ENCODE measurements at places on chromosomes 1 and 21.

GRCh38 chr1:171922999-171923398 lies 81.7 kb downstream of the DNM3 start:
- DNase-seq, result no peak

DNA sequence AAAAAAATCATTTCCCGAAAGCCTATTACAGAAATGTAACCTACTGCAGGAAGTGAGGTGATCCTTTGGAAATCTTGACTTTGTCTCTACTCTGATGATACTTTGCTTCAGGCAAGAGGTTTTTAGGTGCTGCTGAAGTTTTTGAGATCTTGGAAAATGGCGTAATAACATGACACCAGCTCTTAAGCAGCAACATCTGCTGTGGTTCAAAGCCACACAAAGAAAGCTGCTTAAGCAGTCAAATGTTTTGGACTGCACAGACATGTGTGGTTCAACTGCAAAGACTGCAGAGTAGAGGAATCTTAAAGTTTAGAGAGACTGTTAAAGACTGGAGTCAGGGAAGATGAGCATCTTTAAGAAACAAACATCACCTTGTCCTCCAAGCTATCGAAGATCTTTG lies 139.0 kb downstream of the RASAL2 start:
- DNase-seq, result no peak

DNA sequence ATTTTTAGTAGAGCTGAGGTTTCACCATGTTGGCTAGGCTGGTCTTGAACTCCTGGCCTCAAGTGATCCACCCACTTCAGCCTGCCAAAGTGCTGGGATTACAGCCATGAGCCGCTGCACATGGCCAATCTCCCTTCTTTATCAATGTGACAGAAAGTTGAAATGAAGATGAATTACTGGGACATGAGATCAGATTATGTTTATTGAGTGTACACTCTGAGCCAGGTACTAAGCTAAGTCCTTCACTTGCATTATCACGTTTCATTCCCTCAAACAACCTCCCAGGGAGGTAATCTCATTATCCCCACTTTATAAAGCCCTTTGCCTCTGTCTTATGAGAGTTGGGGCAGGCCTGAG lies 6.3 kb upstream of the CHI3L2 start:
- no peak for DNase-seq

- DNase-seq, result no peak
These were observed 9.2 kb upstream of the OVGP1 start for GRCh38 chr1:111436726-111437125.

DNA sequence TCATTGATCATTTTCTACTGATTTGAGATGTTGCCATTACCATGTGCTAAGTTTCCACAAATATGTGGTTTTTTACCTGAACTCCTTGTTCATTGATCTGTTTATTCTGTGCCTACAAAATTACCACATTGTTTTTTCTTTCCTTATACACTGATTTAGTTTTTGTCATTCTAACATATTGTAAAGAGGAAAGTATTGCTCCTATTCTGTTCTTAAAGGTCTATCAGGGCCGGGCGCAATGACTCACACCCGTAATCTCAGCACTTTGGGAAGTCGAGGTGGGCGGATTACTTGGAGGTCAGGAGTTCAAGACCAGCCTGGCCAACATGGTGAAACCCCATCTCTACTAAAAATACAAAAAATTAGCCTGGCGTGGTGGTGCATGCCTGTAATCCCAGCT lies 75.1 kb downstream of the CAMTA1 start:
- no peak for DNase-seq

GRCh38 chr1:38489844-38490270 lies 369.7 kb downstream of the RRAGC start:
- peak; percentile 40 for DNase-seq

- peak; percentile 40 for DNase-seq
These were observed 11.5 kb upstream of the SLC2A7 start for GRCh38 chr1:9037476-9038337.

DNA sequence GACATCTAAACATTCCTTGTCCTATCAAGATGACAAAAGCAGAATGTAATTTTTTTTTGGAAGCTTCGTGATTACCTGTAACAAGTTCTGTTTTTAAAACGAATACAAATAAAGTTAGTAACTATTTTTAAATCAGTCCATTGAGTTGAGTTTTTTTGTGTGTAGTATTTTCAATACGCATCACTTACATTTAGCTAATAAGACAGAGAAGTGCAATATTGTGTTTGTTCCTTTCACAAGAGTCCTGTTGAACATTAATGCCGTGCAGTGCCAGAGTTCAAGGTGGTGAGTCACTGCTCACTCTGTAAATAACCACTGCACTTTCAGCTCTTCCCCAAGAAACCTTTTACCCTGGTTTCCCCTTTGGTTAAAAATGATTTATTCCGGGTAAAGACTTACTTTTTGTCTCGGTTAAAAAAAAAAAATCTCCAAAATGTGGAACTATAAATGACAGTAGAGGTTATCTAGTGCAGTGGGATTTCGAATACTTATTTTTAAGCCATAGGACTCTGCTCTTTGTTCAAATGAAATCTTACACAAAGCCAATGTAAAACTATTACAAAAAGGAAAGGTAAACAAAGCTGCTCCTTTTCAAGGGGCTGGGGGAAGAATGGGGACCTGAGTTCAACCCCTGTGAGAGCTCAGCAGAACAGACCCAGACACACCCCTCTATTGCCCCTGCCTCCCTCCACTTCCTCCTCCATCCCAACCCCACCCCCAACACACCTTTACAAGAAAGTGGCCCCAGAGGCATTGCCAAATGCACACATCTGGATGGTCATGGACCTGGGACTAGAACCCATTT lies 14.8 kb upstream of the NCMAP start:
- DNase-seq, result no peak

- no peak for DNase-seq
These were observed 7.6 kb downstream of the NHLH1 start for GRCh38 chr1:160374306-160375110.

DNA sequence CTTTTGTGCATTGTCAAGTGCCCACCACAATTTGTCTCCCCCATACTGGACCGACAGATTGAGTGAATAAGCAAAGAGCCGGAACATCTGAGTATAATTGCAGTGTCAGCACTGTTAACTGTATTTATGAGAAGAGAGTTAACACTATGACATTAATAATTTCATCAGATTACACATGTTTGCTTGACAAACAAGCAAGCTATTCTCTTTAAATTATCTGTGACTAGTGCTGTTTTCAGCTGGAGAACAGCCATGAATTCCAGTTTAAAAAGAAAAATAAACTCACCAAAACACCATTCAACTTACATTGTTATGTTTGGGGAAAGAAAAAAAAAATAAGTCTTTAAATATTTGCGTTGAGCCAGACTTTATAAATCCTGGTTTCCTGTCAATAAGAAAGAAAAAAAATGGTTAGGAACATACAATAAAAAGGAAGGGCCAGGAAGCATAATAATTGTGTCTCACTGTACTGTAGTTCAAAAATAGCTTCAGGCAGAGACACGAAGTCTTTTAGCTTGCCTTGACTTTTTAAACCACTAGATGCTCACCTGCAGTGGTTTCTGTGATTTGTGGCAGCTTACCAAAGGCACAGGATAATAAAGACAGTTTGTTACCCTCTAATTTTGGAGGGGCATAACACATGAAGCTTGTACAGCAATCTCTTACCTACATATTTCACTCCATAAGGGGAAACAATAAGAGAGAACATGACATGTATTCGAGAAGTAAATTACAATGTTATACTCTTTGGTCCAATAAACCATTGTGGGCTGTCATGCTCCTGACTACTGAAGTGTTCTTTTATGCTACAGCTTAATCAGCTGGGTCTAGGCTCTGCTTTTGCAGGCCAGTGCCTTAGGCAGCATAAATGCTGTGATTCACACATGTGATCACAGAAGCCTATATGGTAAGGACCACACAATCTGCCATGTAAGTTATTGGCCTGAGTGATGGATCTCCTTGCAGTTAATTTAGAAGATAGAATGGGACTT lies 302.0 kb upstream of the ADGRL2 start:
- no peak for DNase-seq

- DNase-seq, result no peak
These were observed 6.2 kb upstream of the ERO1B start for GRCh38 chr1:236287757-236288619.

- no peak for DNase-seq
These were observed 32.3 kb upstream of the AGO1 start for GRCh38 chr1:35850716-35851115.

DNA sequence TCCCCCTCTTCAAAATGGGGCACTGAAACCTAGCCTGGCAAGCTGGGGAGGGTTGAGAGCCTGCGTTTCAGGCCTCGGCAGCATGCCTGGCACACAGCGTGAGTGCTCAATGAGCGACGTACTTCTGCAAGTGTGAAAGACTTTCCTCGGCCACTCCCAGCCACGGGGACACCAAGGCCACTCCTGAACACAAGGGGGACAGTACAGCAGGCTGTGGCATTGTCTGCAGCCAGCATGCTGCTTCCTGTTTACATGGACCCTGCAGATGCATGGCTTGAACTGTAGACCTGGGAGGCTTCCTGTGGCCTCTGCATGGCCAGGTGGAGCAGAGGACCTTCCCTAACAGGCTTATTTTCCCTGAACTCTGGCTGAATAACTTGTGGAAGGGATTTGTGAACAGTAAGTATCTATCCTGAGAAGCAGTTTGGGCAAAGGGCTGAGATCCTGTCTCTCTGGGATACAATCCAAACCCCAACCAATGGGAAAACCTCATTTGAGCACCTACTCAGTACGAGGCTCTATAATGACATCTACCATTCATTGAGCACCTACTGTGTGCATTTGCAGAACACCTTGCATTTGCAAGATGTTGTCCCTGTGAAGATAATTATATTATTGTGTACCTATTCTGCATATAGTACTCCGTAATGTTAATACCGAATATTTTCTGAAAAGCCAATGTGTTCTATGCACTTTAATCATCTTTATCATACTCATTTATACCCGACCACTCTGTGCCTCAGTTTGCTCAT lies 9.9 kb upstream of the HSPG2 start:
- no peak for DNase-seq

DNA sequence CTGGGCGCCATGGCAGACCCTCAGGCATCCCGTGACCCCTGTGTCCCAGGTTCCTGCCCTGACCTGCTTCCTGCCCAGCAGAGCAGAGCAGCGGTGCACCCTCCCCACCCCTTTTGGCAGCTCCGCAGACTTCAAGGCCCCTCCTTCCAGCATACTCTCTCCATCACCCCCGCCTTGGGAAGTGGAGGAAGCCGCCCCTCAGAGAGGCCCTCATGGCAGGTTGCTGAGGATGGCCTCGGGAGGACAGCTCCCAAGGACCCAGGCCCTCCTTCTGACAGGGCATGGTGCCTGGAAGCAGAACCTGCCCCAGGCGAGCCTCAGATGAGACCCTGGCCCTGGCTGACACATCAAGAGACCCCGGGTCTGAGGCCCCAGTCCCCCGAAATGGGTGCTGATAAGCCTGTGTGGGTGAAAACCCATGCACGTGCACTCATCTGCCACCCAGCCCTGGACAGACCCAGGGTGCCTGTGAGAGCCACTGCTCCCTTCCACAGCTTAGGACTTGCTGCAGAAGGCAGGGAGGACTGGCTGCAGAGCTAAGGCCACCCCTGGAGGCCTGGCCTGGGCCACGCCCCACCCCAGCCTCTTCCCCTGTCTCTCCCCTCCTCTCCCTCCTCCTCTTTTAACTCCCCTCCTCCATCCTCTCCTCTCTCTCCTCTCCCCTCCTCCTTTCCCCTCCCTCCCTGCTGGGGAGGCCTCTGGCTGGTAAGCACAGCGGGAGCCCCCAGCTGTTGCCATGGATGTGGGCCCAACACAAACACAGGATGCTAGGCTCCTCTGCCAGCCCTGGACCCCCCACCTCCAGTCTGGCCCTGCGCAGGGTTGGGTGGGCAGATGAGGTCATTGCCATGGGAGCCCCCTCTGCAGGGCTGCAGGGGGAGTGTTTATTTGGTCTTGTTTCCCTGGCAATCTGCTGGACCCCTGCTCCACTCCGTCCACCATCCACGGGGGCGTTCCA lies 33.7 kb downstream of the WNT9A start:
- DNase-seq, result no peak

GRCh38 chr1:223700942-223701637 lies 11.2 kb upstream of the CAPN2 start:
- DNase-seq, result no peak

DNA sequence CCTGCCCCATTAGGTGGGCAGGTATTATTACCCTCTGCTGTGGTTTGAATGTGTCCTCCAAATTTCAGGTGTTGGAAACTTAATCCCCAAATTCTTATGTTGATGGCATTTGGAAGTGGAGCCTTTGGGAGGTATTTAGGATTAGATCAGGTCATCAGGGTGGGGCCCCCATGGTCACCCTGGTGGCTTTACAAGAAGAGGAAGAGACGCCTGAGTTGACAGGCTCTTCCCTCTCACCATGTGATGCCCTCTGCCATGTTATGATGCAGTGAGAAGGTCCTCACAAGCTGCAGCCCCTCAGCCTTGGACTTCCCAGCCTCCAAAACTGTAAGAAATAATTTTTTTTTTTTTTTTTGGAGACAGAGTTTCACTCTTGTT lies 8.8 kb upstream of the THEMIS2 start:
- DNase-seq, result no peak

- DNase-seq, result no peak
These were observed 40.5 kb upstream of the H6PD start for GRCh38 chr1:9194024-9194423.

DNA sequence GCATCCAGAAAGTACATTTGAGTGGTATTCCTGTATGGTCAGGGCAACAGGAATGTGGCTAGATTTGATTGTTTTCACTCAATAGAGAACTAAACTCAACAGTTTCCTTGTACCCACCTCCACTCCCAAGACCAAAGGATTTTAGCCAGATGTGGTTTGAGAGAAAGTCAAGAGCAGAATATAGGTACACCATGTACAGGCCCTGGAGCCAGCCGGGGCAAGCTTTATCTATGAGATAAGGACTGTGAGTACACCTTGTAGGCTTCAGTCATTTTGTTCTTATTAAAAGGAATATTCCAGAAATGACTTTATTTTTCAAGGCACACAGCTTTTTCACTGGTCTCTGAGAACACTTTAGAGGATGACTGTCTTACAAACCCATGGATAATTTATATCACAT lies 192.4 kb upstream of the JUN start:
- DNase-seq, result no peak

DNA sequence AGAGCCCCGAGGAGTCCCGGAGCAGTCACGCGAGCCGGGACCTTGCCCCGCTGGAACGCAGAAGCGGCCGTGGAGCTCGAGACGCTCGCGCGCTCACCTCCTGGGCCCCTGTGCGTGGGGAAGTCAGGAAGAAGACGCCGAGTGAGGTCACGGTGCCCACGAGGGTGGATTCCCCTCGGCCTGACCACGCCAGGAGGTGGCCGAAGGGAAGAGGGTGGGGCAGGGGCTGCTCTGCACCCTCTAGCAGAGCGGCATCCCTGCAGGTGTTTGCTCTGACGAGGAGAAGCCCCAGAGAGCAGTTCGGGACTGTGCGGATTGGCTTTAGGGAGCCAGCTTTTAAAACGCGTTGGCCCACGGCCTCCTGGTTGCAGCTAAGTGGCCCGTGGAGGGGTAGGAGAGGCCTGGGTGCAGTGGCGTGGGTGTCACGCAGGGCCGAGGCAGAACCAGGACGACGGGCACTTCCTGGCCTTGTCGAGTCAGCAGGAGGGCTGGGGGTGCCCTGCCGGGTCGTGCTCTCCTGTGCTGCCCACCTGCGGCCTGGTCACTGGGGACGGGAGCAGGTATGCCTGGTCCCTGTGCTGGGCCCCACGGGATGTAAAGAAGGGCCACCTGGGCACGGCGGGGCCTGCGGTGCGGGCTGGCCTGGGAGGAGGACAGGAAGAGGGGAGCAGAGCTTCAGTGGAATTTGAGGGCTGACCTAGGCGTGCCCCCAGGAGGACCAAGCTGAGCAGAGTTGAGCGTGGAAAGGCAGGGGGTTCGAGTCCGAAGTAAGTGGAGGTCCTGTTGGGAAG lies 1.0 kb downstream of the PDXK start:
- no peak for DNase-seq

- DNase-seq, result no peak
These were observed 50.8 kb upstream of the COL24A1 start for GRCh38 chr1:86207323-86207722.

All from GM18507 (cell line).